Camera-type eye (tissue), 1 donor: ENCODE measurements at places on chromosomes 7 and 10. TPM values are rescaled to one million over a fixed set of nuclear protein-coding genes. Genes with fewer than 3 reads are reported as not detected.

UPK3B gene
- 0.99 TPM for total RNA-seq

HMX2 gene
- total RNA-seq = not detected

THSD7A gene
- total RNA-seq = 46.4 TPM

ARHGEF35 gene
- total RNA-seq = 6.2 TPM

TNS3 gene
- total RNA-seq = 74.2 TPM
